ENCODE measurements at places on chromosomes 12 and 14.

- peak; percentile 86 for DNase-seq
Observed at GRCh38 chr14:45201905-45202304, 51.1 kb downstream of the MIS18BP1 start.

GRCh38 chr14:96203116-96203515 is 1.5 kb upstream of the BDKRB2 start:
- no peak for DNase-seq

DNA sequence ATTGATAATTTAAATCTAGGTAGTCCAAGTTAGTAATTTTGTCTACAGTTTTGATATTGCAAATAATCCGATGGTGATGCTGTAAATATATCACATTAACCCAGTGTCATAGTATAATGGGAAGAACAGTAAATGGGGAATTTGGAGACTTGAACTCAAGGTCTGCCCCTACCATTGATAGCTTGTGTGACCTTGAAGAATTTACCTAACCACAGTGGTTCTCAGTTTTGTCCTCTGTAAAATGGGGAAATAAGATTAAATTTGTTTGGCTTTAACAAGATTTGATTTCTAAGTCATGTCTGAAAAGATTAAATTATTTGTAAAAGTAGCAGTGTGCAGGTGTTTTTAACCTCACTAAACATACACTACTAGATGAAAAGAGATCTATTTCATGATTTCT is 100.9 kb downstream of the UNC79 start:
- no peak for DNase-seq

- DNase-seq, result no peak
Observed at GRCh38 chr12:58367041-58367440, 425.7 kb downstream of the ATP23 start.

- no peak for DNase-seq
Observed at GRCh38 chr12:112986291-112986800, 8.0 kb downstream of the OAS2 start.

DNA sequence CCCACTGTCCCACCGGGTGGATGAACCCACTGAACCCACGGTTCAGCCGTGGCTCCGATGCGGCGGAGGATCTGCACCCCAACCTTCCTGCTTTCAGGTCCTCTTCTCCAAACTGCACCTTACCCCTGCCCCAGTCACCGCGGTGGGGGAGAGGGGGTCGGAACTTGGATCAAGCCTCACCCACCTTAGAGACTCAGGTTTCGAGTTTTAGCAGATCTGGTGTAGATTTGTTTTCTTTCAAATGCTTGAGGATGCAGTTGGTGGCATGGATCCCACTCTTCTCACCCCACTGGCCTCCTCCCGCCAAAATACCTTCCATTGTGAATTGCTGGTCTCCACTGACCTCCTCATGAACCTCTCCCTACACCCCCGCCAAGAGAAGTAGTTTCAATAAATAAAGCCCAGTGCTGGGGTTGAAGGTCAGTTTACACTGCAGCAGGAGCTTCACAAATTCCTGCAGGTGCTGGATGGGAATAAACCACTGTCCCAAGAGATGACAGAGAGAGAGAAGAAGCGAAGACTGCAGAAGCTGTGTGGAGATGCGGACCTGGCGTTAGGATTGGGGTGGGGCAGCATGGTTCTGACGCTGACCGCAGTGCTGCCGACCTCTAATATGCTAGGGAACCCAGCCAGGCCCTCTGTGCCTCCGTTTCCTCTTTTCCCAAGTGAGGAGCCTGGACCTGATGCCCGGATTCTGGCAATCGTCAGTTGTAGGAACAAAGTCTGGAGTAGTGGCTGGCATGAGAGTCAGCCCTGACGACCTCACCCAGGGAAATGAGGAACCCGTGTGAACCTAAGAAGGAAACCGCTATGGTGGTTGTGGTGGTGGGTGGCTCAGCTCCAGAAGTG is 7.4 kb downstream of the TTC6 start:
- no peak for DNase-seq

Measured in hematopoietic multipotent progenitor cell treated with erythropoietin and hydrocortisone succinate and interleukin-3 and kit ligand, for 4 days (in vitro differentiated cells).